Kidney capillary endothelial cell (primary cell): ENCODE measurements at places on chromosomes 7 and 10.
A peak's percentile ranks its signal among the peaks of the same experiment; 100 is the strongest.

GRCh38 chr7:134752006-134752760 is 27.3 kb upstream of the CALD1 start:
- DNase-seq: peak; percentile 44

GRCh38 chr10:122468926-122469781 is 7.8 kb downstream of the HTRA1 start:
- DNase-seq: peak; percentile 89

DNA sequence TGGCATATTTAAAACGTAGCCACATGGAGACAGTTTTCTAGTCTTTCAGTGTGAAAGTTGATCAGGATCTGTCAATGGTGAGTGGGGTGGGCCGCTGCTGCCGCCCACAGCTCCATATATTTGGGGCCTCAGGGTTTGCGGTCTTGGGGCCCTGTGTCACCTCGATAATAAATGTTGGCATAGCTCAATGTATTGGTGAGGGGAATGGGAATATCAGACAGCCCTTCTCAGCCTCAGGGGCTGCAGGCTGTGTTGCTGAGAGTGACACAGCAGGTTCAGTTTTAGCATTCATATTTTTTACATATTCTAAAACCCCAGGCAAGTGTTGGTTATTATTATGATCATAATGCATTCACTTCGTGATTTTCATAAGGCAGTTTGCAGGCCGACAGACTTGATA is 5.3 kb downstream of the CDH23 start:
- DNase-seq: no peak

DNA sequence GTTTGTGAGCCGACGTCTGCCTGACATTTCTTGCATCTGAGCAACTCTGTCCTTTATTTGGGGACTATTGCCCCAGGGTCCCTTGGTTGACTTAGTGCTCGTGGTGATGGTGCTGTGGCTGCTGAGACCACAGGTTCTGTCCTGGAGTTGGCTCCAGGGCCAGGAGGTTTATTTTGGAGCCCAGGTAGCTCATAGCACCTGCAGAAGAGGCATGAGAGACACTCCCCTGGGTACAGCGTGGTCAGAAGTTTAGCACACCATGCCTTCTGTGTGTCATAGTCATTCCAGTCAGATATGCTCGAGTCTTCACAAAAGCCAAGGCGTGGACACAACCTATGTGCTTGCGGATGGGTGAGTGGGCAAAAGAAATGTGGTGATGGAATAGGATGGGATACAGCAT is 496.9 kb downstream of the TCERG1L start:
- no peak for DNase-seq

- peak; percentile 19 for DNase-seq
Measured at GRCh38 chr10:81179805-81180452, 642.2 kb downstream of the SH2D4B start.

GRCh38 chr10:1114719-1115606 is 58.8 kb downstream of the WDR37 start:
- no peak for DNase-seq

DNA sequence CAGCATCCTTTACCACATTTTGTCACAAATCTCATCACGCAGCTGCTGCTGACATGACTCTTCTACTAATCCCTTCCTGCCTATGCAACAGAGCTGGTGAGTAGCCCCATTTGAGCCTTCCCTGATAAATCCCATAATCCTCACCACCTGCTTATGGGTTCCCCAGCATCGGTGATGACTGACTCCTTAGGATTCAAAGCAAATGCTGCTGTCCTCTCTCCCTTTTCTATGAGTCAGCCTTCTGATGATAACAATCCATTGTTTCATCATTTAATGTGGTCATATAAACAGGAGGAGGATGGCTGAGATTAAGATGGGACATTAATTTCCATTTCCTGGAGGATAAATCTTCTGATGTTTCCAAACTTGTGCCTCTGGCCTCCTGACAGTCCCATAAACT is 73.4 kb downstream of the SORCS1 start:
- DNase-seq: no peak

DNA sequence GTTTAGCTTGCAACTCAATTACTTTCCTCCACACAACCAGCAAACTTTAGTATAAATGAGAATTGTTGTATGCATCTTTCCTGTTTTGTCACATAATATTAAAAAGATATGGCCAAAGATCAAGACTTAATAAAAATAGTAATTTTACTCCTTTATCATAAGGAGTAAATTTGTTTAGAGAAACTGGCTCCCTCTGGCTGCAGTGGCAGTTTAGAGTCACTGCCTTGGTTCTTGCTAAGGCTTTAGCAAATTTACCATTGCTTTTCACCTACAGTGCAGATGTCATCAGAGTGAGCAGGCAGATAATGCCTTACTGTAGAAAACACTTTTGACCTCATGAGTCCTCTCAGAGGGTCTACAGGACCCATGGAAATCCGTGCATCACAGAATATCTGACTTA is 2.6 kb downstream of the PRPF18 start:
- DNase-seq: no peak

- DNase-seq: no peak
Measured at GRCh38 chr7:95687759-95688343, 84.5 kb upstream of the DYNC1I1 start.

- no peak for DNase-seq
Measured at GRCh38 chr10:30542001-30542894, 87.3 kb downstream of the LYZL2 start.

DNA sequence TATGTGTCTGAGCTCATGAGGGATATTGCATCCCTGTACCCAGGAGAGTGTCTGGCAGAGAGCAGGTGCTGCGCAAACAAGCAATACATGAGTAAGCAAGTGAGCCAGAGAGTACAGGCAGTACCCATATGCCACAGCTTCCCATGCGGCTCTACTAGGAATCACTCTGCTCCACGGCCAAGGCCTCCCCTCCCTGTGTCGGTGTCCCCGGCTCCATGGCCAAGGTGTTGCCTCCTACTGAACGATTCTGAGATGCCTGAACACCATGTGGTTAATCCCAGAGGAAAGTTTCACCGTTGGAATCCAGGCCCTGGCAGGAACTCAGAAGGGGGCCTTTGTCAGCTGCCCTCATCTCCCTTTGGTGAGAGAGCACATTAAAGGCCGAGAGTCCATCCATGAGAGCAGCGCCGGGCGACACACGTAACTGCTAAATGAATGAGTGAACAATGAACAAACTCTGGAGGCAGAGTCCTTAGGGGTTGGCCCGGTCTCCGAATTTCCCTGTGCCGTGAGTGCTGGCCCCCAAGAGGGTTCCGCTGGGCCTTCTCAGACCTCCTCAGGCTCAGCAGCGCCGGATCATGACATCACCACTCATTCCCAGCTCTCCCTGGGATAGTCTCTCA is 136.0 kb upstream of the FAM20C start:
- no peak for DNase-seq

- no peak for DNase-seq
Measured at GRCh38 chr10:101120884-101121653, 10.0 kb upstream of the TLX1 start.

- no peak for DNase-seq
Measured at GRCh38 chr7:134502463-134503371, 24.6 kb upstream of the AKR1B10 start.

GRCh38 chr10:116704926-116705325 is 37.4 kb downstream of the HSPA12A start:
- no peak for DNase-seq

GRCh38 chr10:77846718-77847311 is 79.7 kb downstream of the DLG5 start:
- DNase-seq: peak; percentile 71

GRCh38 chr7:85133006-85133405 is 53.9 kb downstream of the SEMA3D start:
- no peak for DNase-seq

DNA sequence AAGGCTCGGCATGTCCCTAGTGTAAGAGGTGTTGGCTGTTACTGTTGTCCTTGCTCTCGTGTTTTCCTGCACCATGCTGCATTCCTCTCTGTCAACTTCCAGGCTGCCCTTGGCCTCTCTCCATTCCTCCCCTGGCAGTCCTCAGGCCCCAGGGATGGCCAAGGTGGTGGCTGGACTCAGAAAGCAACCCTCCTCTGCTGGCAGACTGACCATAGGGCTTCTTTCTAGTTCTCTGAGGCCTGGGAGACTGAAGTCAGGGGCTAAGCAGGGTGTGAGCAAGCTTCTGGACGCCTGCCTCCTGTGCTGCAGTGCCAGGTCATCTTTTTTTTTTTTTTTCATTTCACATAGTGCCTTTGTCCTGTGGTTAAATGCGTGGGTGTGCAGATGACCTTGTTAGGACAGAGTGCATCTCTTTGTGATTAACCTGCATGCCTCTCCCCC is 72.0 kb downstream of the GOLGA7B start:
- no peak for DNase-seq

- DNase-seq: no peak
Measured at GRCh38 chr10:133258066-133258817, 18.4 kb downstream of the ADAM8 start.

DNA sequence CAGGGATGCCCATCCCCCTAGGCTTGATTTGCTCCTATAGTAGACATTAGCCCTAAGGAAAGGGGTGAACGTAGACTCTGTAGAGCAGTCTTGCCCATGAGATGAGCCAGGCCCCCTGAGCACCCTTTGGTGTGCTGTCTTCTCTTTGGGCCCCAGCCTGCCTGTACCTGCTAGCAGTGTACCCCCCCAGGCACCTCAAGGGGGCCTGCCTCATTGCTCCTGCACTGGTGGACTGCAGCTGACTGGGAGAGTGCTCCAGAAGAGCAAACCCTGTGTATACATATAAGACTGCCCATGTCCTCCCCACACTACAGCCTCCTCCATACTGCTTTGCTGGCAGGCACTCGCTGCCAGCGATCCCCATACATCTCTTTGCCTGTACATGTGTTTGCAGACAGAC is 206.7 kb downstream of the PCDH15 start:
- DNase-seq: no peak

- DNase-seq: no peak
Measured at GRCh38 chr10:102648889-102649796, 4.9 kb downstream of the TRIM8 start.

DNA sequence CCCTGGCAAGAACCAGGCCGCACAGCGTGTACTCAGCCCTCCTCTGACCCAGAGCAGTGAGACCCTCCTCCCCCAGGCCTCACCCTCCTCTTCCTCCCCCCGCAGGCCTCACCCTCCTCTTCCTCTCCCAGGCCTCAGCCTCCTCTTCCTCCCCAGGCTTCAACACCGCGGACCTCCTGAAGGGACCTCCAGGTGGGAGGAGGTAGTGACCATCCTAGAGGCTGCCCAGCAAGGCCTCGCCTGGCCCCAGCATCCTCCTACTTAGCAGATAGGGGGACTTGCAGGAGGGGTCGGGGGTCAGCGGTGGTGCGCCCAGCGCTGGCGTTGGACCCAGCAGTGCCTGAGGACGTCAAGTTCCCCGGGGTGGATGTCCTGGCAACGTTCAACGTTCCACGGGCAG is 270.8 kb downstream of the ELFN1 start:
- DNase-seq: no peak

GRCh38 chr7:138527746-138528223 is 67.7 kb downstream of the TRIM24 start:
- DNase-seq: no peak

GRCh38 chr7:6376820-6377219 is 70.9 kb downstream of the DAGLB start:
- DNase-seq: no peak

DNA sequence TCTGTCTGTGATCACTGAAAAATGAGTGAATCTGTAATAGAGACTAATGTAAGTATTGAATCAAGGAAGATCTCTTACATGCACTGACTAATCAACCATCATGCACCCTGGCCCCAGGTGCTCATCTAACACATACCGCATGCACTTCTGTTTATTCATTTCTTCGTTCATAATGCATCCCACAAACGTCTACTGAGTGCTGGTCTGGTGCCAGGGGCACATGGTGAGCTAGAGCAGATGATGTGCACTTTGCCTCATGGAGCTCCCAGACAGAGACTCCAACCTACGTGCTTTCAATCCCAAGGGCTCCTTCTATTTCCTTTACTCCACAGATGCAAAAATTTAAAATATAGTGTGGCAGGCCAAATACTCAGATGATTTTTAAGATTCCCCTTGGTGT is 10.7 kb downstream of the C10orf90 start:
- DNase-seq: no peak

DNA sequence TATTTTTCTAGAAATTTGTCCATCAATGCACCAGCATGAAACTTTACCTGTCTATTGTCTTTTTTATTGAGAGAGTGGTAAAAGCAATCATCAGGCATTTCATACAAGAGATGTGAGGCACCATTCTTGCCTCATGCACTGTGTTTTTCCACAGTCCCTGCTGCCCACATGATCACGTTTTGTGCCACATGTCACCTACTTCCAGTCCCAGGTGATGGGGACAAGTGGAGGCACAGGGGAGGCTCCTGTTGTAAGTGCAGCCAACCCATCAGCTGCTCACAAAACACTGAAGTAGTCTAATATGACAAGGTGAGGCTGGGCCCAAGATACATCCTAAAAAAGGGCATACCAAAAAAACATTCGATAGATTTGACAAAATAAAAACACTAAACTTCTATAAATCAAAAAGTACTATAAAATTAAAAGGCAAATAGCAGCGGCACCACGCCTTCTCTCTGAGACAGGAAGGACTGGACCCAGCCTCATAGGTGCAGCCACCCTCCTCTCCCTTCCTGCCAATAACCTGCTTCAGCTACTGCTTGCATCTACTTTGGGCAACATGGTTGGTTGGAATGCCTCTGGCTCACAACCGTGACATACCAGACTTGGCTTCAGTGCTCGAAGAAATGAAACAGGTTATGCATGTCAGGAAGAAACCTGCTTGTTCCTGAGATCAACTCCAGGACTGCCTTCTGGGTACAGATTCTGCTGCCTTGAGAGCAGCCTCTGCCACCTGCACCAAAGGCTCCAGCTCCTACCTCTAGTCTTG is 2.3 kb downstream of the ZC3HAV1L start:
- DNase-seq: no peak

- no peak for DNase-seq
Measured at GRCh38 chr7:140876519-140877248, 48.0 kb downstream of the BRAF start.

- no peak for DNase-seq
Measured at GRCh38 chr7:138021889-138022288, 20.0 kb upstream of the CREB3L2 start.

GRCh38 chr10:19929506-19930140 is 113.4 kb downstream of the PLXDC2 start:
- DNase-seq: peak; percentile 26

DNA sequence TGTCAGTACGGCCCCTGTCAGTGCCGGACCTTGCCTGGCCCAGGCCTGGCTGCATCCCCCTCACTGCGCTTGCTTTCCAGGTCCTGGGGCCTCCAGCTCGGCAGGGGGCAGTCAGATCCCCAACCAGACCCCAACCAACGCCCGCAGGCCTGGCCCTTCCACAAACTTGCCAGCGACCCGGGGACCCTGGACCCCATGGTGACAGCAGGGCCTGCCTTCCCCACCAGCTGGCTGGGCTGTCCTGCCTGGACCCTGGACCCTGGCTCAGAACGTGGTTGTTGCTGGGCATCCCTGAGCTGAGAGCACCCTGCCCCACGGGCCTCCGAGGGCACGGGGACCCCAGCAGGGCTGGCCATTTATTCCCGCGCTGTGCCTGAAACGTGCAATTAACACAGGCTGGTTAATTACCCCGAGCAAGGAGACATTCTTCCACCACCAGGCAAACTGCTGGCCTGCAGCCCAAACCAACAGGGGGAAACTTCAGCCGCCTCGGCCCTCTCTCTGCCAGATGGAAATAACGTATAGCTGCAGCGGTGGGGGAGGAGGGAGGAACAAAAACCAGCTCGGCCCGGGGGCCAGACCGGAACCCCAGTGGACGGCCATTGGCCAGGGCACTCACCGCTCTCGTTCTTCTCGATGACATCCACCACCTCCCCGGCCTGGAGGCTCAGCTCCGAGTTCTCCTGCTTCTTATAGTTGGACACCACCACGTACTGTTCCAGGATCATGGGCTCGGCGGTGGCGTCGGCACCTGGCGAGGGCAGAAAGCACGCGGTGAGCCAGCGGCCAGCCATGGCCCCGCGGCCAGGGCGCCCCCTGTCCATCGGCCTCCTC is 167.1 kb downstream of the NEURL1 start:
- no peak for DNase-seq

- no peak for DNase-seq
Measured at GRCh38 chr7:158005531-158005930, 582.1 kb downstream of the PTPRN2 start.
